Activated CD8-positive, alpha-beta memory T cell treated with anti-CD3 and anti-CD28 coated beads for 48 hours (primary cell): ENCODE measurements at places on chromosomes 3 and 15.

DNA sequence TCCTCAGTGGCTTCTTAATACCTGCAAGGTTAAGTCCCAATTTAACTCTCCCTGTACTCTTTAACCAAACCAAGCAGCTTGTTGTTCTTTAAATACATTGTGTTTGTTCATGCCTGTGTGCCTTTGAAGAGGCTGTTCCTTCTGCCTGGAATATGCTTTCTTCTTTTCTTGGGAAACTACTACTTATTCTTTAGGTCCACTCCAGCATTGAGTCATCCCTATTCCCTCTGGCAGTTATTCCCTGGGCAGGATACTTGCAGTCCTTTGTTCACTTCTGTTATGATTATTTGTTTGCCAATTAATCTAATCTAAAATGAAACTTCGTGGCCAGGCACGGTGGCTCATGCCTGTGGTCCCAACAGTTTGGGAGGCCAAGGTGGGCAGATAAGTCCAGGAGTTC is 139.3 kb downstream of the ZNF609 start:
- no peak for DNase-seq

GRCh38 chr3:47016934-47017435 is 37.5 kb downstream of the NBEAL2 start:
- DNase-seq = no peak

- DNase-seq = no peak
Observed at GRCh38 chr3:150736316-150736719, 26.7 kb downstream of the SIAH2 start.

GRCh38 chr3:177224414-177224813 is 27.1 kb upstream of the TBL1XR1 start:
- no peak for DNase-seq

DNA sequence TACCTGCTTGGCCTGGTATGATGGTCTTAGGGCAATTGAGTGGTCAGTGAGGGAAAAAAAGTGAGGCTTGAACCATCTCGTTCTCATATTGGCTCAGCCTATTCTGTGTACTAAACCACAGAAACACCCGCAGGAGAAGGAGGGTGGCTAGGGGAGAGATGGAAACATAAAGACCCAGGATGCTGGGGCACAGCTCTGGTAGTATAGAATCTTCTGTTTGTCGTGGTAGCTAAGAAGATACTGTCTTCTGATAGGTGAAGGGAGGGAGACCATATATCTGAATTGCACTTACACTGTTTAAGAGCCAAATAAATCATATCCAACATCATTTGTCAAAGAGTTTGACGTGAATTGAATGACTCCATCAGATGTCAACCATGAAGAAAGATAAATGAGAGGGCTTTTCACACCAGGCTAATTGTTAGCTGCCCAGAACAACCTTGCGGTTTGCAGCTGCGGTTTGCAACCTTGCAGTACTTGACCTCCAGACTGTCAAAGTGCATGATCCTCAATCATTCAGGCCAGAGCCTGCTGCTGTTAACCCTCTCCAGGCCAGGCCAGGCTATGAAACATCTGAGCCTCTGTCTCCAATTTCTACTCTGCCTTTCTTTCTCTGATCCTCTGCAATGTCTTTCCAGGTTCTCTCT is 40.9 kb upstream of the PIK3R4 start:
- no peak for DNase-seq

- no peak for DNase-seq
Observed at GRCh38 chr3:129837065-129837642, 56.4 kb downstream of the TMCC1 start.

DNA sequence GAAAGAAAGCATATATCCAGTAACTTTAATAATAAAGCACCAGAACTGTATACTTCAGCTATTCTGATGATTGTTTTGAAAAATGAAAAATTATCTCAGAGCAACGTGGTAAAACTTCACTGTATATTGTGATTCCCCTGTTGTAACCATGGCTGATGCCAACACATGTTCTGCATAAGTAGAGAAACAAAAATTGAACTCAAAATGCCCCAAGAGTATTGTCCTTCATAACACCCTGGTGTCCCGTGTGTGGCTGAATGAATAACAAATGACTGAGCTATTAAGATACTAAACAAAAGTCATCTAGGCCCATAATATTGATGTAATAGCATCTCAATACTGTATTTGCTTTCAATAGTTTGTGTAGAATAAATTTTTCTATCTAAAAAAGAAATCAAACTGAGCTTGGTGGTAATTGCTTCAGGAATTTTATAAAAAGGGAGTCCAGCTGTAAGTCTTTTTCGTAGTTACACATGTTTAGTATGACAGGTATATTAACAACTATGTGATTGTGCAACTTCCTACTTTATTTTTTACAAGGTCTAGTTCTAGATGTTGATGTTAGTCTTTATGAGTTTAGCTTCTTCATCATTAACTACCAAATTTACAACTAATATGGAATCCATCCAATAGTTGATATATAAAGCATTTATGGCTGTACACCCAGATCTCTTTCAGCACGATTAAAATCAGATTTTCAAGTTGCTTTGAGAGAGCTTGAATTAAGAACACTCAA is 623.8 kb upstream of the AGTR1 start:
- DNase-seq = no peak

- DNase-seq = no peak
Observed at GRCh38 chr3:113552851-113553250, 20.5 kb downstream of the SIDT1 start.

DNA sequence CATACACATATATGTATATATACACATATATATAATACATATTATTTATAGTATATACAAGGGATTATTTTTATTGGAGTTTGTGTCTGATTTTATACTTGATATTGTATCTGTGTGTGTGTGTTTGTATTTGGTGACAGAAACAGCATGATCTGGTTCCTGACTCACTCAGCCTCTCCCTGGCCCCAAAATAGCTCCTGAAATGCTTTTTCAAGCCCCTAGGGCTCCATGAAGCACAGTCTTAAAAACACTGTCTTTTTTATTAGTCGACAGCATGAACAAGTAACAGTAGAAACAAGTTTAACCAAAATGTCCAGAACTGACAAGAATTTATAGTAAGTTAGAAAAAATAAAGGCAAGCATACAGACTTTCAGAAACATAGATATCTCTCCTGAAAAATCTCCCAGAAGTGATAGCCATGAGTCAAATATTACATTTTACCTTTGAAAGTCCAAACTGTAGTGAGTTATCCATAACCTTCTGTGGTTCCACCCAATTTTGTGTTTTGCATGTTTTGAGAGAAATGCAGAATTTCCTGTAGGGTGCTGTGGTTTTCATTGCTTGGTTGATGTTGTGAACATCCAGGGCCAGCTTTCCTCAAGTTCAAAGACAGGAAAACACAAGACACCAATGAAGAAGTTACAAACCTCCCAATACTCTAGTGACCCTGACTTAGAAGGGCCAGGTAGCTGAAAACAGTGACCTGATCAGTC is 98.5 kb upstream of the CCDC80 start:
- DNase-seq = no peak

GRCh38 chr15:56672721-56673120 is 60.6 kb downstream of the ZNF280D start:
- no peak for DNase-seq

DNA sequence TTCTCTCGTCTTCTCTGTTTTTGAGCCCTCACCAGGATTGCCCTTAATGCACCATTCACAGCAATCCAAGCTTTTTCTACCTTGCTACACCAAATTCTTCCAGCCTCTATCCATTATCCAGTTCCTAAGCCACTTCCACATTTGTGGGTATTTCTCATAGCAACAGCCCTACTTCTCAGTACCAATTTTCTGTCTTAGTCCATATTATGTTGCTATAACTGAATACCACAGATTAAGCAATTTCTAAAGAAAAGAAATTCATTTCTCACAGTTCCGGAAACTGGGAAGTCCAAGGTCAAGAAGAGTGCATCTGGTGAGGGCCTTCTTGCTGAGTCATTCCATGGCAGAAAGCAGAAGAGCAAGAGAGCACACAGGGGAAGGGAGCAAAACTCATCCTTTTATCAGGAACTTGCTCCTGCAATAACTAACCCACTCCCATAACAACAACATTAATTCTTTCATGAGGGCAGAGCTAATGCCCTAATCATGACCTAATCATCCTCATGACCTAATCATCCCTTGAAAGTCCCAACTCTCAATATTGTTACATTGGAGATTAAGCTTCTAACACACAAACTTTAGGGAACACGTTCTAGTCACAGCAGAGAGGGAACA is 9.7 kb upstream of the EIF1B start:
- no peak for DNase-seq

DNA sequence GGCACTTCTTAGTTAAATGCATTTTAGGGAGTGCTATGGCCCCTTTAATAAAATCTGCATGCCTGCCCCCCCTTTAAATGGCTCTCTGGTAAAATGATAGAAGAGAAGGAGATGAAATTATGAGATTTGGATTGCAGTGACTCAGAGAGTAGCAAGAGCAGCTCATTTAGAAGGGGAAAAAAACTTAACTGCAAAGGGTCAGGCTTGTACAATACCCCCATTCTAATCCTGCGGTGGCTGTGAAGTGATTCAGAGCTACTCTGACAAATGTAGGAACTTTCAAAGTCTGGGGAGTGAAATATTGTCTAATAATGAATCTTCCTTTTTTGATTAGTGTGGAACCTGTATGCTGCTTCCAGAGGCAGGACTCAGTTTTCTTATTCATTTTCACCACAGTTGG is 44.1 kb upstream of the TBC1D23 start:
- DNase-seq = no peak

DNA sequence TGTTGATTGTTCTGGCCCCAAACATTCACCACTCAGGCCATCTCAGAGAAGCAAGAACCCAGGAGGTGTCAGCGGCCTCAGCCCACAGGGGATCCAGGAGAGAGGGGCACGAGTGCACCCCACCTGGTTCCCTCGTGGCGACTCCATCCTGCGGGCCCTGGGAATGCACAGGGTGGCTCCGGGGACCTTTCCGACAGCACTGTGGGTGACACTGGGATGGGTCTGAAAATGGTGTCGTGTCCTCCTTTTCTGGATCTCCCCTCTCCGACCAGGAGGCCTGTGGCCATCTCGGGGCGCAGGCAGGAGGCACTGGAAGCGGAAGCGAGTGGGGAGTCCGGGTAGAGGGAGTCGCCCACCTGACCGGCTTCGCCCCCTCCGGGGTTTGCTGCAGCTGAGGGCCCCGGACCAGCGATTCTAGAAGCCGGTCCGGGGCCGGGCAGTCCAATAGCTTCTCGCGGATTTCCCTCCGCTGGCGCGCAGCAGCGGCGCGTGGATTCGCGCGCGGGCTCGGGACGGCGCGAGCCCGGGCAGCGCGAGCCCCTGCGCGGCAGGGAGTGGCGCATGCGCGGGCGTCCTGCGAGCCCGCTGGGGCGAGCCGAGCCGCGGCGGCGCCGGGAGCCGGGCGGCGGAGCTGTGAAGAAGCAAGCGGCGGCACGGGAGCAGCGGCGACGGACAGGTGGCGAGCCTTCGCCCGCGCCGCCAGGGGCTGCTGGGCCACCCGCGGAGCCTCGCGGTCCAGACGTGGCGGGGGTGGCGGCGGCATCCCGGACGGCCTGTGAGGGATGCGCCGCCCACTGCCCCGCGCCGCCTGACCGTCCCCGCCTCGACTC is at the start of gene DOCK3:
TSS of gene DOCK3 (plus strand) at position 579 of the 830 bp plus-strand sequence. CDS start 337 bp downstream, outside the sequence.
- no peak for DNase-seq

- DNase-seq = peak; percentile 42
Observed at GRCh38 chr3:67655364-67656121, 1.1 kb upstream of the SUCLG2 start.

DNA sequence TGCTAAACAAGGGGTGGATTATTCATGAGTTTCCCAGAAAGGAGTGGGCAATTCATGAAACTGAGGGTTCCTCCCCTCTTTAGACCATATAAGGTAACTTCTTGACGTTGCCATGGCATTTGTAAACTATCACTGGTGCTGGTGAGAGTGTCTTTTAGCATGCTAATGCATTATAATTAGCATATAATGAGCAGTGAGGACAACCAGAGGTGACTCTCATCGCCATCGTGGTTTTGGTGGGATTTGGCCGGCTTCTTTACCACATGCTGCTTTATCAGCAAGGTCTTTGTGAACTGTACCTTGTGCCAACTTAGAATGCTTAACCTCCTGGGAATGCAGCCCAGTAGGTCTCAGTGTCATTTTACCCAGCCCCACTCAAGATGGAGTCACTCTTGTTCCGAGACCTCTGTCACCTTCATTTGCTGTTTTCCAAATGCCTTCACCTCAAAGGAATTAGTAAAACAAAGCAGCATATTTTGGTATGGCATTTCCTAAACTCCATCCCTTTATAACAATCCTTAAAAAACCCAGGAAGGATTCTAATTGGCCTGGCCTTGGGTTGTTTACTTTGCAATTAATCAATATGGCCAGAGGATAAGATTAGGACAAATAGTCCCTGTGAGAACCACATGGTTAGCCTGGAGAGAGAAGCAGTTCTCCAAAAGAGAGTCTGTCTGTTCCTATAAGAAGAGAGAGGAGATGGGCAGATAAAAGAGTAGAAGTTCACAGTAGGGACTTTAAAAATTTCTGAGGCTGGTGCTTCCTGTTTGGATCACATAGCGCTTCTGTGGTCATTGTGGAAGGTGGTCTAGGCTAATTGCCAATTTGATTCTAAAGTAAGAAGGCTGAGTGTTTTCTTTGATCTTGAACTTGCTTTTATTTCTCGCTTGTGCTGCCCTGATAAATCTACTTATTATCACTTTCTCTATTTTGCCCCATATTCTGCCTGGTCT is 155.2 kb upstream of the EOMES start:
- DNase-seq = no peak

- no peak for DNase-seq
Observed at GRCh38 chr15:49625460-49626036, 4.7 kb downstream of the DTWD1 start.

- DNase-seq = no peak
Observed at GRCh38 chr3:119120480-119120879, 25.5 kb upstream of the TEX55 start.

GRCh38 chr3:15315003-15315402 is 17.4 kb downstream of the SH3BP5 start:
- DNase-seq = no peak

GRCh38 chr15:66007663-66008262 is 138.5 kb downstream of the RAB11A start:
- DNase-seq = no peak

GRCh38 chr3:154954757-154955156 is 125.4 kb upstream of the MME start:
- DNase-seq = no peak

DNA sequence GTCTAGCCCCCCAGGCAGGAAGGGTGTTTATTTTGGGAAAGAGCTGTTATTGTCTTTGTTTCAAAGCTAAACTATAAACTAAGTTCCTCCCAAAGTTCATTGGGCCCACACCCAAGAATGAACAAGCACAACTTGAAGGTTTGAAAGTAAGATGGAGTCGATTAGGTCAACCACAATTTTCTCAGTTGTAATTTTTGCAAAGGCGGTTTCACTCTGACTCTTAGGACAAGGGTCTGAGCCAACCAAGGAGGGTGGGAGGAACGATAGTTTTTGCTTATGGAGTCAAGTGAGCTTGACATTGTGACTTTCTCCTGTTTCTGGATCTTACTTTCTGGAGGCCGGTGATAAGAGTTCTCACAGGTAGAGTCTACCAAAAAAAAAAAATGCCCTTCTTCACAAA is 5.8 kb upstream of the ZNF770 start:
- DNase-seq = no peak
